Peyer's patch (tissue), 4 donors: ENCODE measurements at places on chromosomes 5 and 9. TPM values are rescaled to one million over a fixed set of nuclear protein-coding genes. Genes with fewer than 3 reads are reported as not detected.

Gene SOWAHA
- 110 TPM for total RNA-seq

DNA sequence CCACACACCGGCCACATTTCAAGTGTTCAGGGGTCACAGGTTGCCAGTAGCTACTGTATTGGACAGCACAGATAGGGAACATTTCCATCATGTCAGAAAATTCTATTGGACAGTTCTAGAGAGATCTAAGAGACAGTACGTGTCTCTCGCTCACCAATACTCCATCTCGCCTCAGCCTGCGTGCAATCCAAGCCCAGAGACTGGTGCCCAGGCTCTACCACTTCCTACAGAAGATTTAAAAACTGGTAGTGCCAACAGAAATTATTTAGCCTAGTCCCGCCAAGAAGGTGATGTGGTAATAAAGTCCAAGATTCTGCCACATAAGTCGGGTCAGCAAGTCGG, 390 bp upstream of the SNX2 start:
- no peaks in the 10 kb centered on the region for H3K4me1 ChIP-seq
- no peaks in the 10 kb centered on the region for H3K27me3 ChIP-seq
- H3K4me3 ChIP-seq = peak overlapping the region; percentile 94

Gene OXCT1
- 10.1 TPM for total RNA-seq

Gene AFAP1L1
- 5.0 TPM for total RNA-seq

DNA sequence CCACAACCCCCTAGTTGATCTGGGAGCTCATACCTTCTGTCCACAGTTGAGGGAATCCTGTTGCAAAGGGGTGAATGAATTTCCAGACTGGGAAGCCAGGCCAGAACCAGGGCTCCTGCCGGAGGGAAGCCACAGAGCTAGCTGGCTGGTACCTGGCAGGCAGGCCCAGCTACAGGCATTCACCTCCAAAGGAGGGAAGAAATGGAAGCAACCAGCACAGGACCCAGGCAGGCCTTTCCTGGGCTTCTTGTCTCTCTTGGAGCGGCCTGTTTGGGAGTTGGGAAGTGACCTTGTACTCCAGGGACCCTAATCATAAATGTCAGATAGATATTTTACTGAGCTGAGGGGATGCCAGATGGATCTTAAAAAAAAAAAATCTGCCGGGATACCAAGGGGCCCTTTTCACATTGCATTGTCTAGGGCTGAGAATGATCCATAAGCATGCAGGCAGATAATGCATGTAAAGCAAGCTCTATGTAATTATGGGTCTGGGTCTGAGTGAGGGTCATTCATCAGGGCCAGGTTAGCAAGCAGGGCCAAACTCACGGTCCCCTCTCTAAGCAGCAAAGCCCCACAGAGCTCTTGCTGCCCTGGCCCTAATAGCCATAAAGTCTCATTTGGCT, 8.4 kb downstream of the NR2F1 start:
- DNase-seq = no peak
- no peak overlapping the region for H3K27ac ChIP-seq
- H3K4me3 ChIP-seq = no peak overlapping the region
